ENCODE measurements at places on chromosomes 1 and 21. TPM values are rescaled to one million over a fixed set of nuclear protein-coding genes. Genes with fewer than 3 reads are reported as not detected.
A peak's percentile ranks its signal among the peaks of the same experiment; 100 is the strongest.

DNA sequence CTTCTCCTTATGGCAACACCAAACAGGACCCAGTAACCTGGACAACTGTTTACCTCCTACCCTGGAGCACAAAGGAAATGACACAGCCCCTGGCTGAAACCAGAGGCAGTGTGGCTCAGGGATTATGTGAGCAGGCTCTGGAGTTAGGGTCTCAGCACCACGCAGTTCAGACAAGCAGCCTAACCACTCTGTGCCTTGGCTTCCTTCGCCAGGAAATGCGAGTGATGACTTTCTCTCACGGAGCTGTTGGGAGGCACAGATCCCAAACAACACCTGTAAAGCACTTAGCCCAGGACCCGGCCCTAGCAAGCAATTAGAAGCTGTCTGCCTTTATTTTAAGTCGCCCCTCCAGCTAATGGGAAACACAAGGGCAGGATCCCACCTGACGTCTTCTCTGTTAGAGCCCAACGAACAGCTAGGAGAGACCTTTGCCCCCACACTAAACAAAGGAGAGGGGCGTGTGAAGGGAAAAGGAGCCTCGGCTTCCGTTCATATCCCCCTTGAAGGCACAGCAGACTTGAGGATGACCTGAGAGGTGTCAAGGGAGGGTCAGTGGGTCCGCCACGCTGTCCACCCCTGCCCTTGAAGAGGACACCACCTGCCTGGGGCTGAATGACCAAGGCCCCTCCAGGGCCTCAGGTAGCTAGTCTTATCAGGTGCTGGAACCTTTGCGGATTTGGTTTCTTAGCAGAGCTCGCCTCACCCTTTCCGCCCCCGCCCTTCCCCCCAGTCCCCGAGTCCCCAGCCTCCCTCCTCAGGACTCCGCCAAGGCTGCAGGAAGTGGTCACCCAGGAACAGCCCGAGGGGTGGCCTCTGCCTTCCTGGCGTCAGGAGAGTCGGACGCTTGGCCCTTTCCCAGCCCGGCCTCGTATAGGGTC lies 860 bp downstream of the TMEM63A start:
- H3K4me1 ChIP-seq, result peaks cover 14% of the 10 kb centered on the region
- peak overlapping the region; percentile 98 for H3K27ac ChIP-seq
- no peaks in the 10 kb centered on the region for H3K27me3 ChIP-seq
- peak overlapping the region; percentile 92 for H3K4me3 ChIP-seq

GRCh38 chr1:25616987-25617624 lies 515 bp downstream of the MAN1C1 start:
- H3K27me3 ChIP-seq, result no peaks in the 10 kb centered on the region
- H3K4me1 ChIP-seq, result no peaks in the 10 kb centered on the region
- no peak for DNase-seq
- no peaks in the 10 kb centered on the region for H3K36me3 ChIP-seq

DNA sequence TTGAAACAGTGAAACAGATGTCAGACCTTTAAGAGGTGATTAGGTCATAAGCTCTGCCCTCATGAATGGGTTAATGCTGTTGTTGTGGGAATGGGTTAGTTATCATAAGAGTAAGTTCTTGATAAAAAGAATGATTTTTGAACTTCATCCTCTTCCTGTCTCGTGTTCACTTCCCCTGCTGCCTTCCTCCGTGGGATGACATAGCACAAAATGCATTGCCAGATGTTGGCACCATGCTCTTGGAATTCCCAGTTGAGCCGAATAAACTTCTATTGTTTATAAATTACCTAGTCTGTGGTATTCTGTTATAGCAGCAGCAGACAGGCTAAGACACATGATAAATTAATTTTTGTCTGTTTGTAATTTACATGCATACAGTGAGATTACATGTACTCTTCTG lies 112.0 kb upstream of the LRRC7 start:
- DNase-seq, result no peak
- H3K27me3 ChIP-seq, result no peaks in the 10 kb centered on the region
- H3K4me1 ChIP-seq, result no peaks in the 10 kb centered on the region
- H3K4me3 ChIP-seq, result no peak overlapping the region

- H3K27me3 ChIP-seq, result no peaks in the 10 kb centered on the region
- DNase-seq, result no peak
- H3K4me1 ChIP-seq, result peaks cover 5% of the 10 kb centered on the region
- peak overlapping the region; percentile 17 for H3K27ac ChIP-seq
- no peaks in the 10 kb centered on the region for H3K36me3 ChIP-seq
Measured at GRCh38 chr21:26795412-26795805, 49.8 kb downstream of the ADAMTS1 start.

DNA sequence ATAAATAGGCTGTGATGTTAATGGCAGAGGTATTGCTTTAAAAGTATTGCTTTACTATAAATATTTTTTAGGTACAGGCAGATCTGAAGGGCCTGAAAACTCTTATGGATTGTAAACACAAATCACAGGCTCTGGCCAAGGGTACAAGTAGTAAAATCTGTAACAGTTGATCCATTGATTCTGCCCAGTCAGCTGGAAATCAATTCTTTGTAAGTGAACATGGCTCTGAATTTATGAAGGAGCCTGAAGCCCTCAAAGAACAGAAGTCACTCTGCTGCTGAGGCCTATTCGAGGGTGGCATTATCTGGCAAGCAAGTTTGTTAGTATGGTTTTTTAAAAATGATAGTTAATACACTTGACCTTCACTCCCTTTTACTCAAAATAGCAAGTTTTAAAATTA lies 834.0 kb upstream of the TMPRSS15 start:
- no peaks in the 10 kb centered on the region for H3K4me1 ChIP-seq
- no peaks in the 10 kb centered on the region for H3K27me3 ChIP-seq

DNA sequence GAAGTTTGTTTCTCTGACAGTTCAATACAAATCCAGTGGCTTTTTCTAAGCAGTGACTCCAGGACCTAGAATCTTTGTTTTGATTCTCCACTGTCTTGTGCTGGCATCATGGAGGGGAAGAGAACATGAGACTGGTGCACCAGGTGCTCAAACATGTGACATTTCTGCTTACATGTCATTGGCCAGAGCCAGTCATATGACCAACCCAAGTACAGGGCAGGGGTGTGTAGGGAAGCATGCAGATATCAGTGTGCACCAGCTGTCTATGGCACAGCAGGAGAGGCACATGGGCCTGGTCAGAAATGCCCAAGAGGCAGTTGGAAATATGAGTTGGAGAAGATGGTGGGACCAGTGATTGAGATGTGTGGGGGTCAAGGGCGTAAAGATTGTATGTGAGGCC lies 297.0 kb downstream of the HHAT start:
- H3K4me3 ChIP-seq, result no peak overlapping the region
- no peaks in the 10 kb centered on the region for H3K27me3 ChIP-seq
- no peaks in the 10 kb centered on the region for H3K36me3 ChIP-seq
- no peak for DNase-seq

- peak; percentile 95 for DNase-seq
- no peaks in the 10 kb centered on the region for H3K4me1 ChIP-seq
- H3K27me3 ChIP-seq, result no peaks in the 10 kb centered on the region
- H3K4me3 ChIP-seq, result no peak overlapping the region
- H3K36me3 ChIP-seq, result no peaks in the 10 kb centered on the region
Measured at GRCh38 chr1:48019714-48020315, 22.6 kb upstream of the TRABD2B start.

- H3K27me3 ChIP-seq, result no peaks in the 10 kb centered on the region
- H3K27ac ChIP-seq, result no peak overlapping the region
- H3K4me3 ChIP-seq, result no peak overlapping the region
- no peaks in the 10 kb centered on the region for H3K36me3 ChIP-seq
- DNase-seq, result no peak
Measured at GRCh38 chr1:157639800-157640199, 41.9 kb upstream of the FCRL4 start.

DNA sequence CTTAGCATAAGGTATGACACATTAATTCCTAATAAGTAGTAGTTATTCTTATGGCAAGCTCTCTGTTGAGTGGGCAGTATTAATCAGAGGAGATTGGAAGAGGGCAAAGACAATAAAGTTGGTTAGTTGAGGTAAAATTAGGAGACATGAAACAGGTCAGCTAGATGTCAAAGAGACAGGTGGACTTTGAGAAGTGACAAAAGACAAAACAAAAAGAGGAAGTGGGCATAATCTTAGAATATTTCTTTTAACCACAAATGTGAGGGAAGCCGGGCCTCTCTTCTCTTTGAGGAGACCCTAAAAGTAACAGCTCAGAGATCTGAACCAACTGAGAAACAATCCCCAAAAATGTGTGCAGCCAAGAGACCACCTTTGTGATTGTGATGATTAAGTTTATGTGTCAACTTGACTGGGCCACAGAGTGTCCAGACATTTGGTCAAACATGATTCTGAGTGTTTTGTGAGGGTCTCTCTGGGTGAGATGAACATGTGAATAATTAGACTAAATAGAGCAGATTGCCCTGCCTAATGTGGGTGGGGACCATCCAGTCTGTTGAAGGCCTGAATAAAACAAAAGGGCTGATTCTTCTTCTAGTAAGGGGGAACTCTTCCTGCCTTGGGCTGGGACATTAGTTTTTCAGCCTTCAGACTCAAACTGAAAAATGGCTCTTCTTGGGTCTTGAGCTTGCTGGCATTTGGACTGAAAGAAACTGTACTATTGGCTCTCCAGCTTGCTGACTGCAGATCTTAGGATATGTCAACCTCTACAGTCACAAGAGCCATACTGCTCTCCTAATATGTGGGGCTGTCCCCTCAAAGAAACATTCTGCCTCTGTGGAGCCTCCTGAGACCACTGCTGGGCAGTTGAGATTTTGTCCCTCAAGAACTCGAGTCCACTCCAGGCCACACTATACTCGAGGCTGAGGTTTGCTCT lies 40.0 kb downstream of the FCRL5 start:
- no peak for DNase-seq
- no peaks in the 10 kb centered on the region for H3K27me3 ChIP-seq
- no peak overlapping the region for H3K4me3 ChIP-seq

DNA sequence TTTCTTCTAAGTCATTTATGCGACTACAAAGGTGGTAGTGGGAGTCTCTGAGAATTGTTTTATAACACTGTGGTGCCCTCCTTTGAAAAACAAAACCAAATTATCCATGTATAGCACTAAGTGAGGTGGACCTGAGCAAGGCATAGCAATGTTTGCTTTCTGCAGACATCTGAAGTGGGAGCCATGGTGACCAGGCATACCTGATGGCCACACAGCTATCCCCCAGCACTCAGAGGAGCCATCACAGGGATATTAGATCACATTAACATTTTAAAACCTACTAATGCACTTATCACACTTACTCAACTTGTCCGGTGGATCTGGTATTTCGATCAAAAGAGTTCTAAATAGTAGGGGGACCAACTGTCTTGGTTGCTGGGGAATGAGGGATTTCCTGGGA lies 24.8 kb upstream of the AVPR1B start:
- no peak for DNase-seq
- no peaks in the 10 kb centered on the region for H3K27me3 ChIP-seq
- no peak overlapping the region for H3K4me3 ChIP-seq
- H3K36me3 ChIP-seq, result no peaks in the 10 kb centered on the region

DNA sequence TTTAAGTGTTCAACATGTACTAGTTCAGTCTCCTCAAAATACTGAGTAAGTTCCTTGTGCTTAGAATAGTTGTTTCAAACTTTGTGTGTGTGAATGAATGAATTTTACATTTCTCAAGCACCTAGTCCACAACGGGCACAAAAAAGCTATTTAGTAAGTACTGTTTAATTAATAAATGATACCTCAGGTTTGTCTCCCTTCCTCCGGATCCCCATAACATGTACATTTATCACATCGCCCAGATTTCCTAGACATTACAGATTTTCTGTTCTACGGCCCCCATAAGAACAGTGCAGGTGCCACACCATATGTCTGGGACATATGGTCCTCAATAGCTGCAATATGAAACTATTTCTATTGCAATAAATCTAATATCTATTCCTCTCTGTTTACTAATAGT lies 1.3 kb upstream of the TTF2 start:
- H3K4me1 ChIP-seq, result no peaks in the 10 kb centered on the region
- peak overlapping the region; percentile 83 for H3K4me3 ChIP-seq
- DNase-seq, result no peak
- no peaks in the 10 kb centered on the region for H3K27me3 ChIP-seq
- no peaks in the 10 kb centered on the region for H3K36me3 ChIP-seq
- no peak overlapping the region for H3K27ac ChIP-seq

DNA sequence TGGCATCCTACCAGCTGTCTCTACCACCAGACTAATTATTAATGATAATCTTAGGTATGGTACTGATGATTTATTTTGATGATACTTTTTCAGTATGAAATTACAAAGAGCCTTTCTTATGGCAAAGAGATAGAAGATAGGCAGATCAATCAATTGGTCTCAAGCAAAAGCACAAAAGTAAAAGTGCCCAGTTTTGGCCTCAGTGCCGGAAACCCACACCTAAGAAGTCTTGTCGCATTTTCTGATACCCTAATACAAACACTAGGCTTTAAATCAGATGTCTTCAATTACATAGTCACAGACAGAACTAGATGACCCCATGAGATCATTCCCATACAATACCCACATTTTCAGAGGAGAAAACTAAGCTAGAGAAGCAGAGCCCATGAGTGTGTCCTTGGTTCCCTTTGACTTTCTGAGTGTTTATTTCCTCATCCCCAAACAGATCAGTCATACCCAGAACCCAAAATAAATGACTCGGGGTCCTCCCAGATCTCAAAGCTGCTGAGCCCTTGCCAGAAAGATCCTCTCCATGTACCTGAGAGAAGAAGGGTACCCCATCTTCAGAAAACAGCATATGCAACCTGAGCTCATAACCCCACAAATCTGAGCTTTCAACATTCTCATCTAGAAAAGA lies 7.7 kb downstream of the ITPKB start:
- H3K4me3 ChIP-seq, result peak overlapping the region; percentile 7
- H3K27ac ChIP-seq, result no peak overlapping the region
- H3K27me3 ChIP-seq, result no peaks in the 10 kb centered on the region
- no peaks in the 10 kb centered on the region for H3K36me3 ChIP-seq
- peaks cover 11% of the 10 kb centered on the region for H3K4me1 ChIP-seq

GRCh38 chr21:15826147-15826780 lies 96.5 kb downstream of the USP25 start:
- DNase-seq, result no peak
- no peak overlapping the region for H3K27ac ChIP-seq
- no peaks in the 10 kb centered on the region for H3K27me3 ChIP-seq
- H3K36me3 ChIP-seq, result no peaks in the 10 kb centered on the region
- H3K4me3 ChIP-seq, result no peak overlapping the region

DNA sequence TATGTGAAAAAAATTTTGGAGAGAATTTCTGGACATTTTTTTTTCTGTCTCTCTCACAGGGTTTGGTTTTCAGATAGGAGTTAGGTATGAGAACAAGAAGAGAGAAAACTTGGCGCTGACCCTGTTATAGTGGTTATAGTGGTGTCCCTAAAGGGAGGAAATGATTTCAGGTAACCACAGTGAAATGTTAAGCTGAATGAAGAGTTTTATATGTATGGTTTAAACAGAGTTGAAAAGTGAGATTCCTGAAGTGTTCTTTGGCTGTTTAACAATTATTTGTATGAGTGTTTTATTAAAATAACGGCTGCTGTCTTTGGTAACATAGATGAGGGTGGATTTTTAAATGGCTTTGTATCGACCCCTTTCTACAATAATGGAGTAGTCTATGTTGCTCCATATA lies 6.3 kb downstream of the RBM15 start:
- H3K36me3 ChIP-seq, result peaks cover 4% of the 10 kb centered on the region
- H3K4me1 ChIP-seq, result peaks cover 19% of the 10 kb centered on the region
- H3K27me3 ChIP-seq, result no peaks in the 10 kb centered on the region
- H3K27ac ChIP-seq, result no peak overlapping the region

- H3K4me1 ChIP-seq, result no peaks in the 10 kb centered on the region
- no peak overlapping the region for H3K27ac ChIP-seq
- H3K36me3 ChIP-seq, result peaks cover 3% of the 10 kb centered on the region
- DNase-seq, result no peak
- no peaks in the 10 kb centered on the region for H3K27me3 ChIP-seq
- H3K4me3 ChIP-seq, result no peak overlapping the region
Measured at GRCh38 chr1:235745503-235746136, 96.0 kb upstream of the GNG4 start.

The KCND3 gene
- total RNA-seq, result 5.9 TPM

The CTSS gene
- total RNA-seq, result 218 TPM

The PROK1 gene
- total RNA-seq, result 42.9 TPM

The BTG3 gene
- 60.0 TPM for total RNA-seq

The GFI1 gene
- 0.98 TPM for total RNA-seq

The FCGR3A gene
- total RNA-seq, result 8.6 TPM

All from breast epithelium (tissue), 4 donors.